A549 treated with AZD2906 at 1 μM for 4 hours (cell line): ENCODE measurements at places on chromosomes 7 and 10. TPM values are rescaled to one million over a fixed set of nuclear protein-coding genes. Genes with fewer than 3 reads are reported as not detected.

The NPY4R2 gene
- total RNA-seq = 18.2 to 26.5 TPM (median 23.4 TPM) in 5 replicates

The AZGP1 gene
- 0.17 TPM in 1 of 5 replicates, not detected in the others for total RNA-seq

The TOMM7 gene
- total RNA-seq = 436 to 1,044 TPM (median 466 TPM) in 5 replicates

The CPED1 gene
- total RNA-seq = not detected in 5 replicates

The CADPS2 gene
- 0.02 to 0.06 TPM (median 0.03 TPM) in 5 replicates for total RNA-seq

The LOXL4 gene
- total RNA-seq = 1.4 to 1.6 TPM (median 1.5 TPM) in 5 replicates

The HHEX gene
- 12.8 to 14.7 TPM (median 13.9 TPM) in 5 replicates for total RNA-seq

The MSS51 gene
- 0.31 to 0.68 TPM (median 0.38 TPM) in 5 replicates for total RNA-seq

The TUBB8 gene
- total RNA-seq = 0.05 to 0.12 TPM (median 0.07 TPM) in 3 of 5 replicates, not detected in the others

The VIPR2 gene
- 0.02 to 0.06 TPM (median 0.02 TPM) in 5 replicates for total RNA-seq
